Activated naive CD4-positive, alpha-beta T cell (primary cell): ENCODE measurements at places on chromosomes 4 and X.

DNA sequence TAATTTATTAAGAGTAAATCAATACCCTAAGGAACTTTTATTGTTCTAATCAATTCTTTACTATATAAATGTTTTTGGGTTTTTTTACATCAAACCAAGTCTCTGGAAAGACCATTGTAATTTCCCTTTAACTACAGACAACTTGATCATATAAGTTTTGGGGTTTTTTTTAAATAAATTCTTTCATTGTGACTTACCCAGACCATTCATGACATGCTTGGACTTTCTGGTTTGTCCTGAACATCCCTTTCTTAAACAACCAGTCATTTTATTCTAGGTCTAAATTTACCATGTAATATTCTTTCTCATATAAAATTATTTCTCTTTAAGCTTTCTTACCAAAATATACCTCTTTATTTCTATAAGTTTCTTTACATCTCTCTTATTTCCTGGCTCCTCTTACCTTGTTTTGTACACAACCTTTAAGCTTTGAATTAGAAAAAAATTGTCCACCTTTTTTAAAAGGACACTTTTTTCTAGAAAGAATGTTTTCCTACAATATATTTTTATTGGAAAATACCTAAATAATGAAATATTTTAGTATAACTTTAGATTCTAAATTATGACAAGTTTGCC, 8.4 kb downstream of the CNGA1 start:
- no peak for DNase-seq

DNA sequence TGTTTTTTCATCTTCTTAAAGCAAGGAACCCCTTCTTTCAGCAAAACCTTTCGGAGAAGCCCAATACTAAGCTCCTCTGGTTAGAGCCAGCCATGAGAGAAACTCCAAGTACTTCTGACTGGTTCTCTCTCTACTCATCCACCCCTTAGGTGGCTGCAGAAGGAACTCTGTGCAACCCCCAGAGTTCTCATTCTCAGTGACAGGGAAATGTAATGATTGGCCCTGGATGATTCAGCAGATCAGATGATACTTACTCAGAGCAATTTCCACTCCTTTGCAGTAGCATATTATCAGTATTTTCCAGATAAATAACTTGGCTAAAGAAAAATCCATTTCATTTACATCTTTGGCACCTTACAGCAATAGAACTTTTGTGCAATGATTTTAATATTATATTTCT, 3.2 kb downstream of the SPP1 start:
- DNase-seq: no peak

- DNase-seq: no peak
Observed at GRCh38 chr4:155811083-155811482, 52.3 kb downstream of the GUCY1B1 start.

DNA sequence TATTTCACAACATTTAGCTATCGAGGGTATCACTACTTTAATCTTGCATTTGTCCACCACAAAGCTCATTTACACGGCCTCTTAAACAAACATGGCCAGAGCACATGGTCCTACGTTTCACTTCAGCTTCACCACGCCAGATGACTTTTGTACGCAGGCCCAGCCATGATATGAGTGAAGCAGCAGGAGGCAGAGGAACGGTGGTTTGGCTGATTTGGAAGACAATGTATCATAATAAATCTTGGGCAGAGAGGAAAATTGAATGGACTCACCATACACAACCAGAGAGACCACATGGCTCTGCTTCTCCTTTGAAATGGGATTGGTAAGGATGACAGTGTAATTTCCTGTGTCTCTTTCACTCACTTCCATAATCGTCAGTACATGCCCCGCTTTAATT, 15.3 kb downstream of the KDR start:
- DNase-seq: no peak

- no peak for DNase-seq
Observed at GRCh38 chr4:124903995-124904722, 191.6 kb upstream of the ANKRD50 start.

DNA sequence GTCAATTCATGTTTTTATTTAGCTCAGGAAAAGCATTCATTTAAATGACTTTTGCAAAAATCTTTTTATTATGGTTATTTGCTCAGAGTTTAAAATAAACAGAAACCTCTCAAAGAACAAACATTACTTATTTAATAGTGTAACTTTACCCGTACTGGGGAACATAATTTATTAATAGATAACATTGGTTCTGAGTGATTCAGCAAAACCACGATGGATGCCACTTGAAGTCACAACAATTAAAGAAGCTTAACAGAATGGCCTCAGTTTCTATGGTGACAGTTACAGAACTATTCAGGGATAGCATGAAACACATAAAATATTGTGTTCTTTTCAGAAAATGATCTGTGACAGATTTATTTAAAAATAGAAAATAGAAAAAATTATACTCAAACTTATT, 368.7 kb downstream of the CCSER1 start:
- DNase-seq: no peak

GRCh38 chrX:39011454-39012221, 210.4 kb downstream of the MID1IP1 start:
- DNase-seq: no peak

DNA sequence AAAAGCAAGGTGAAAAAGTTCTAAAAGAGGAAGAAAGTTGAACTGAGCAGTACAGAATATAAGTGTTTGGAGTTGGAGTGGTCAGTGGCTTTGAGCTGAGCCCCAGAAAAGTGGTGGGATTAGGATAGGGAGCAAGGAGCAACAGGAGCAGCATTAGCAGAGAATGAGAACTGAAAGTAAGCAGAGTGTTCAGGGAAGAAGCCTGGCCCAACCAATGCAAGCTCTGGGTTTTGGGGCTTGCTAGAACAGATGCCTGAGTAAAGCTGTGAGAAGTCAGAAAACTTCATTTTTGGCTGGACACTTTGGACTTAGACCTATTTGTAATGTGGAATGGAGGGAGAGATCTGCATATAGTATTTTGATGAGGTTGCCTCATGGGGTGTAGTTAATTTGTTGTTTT, 17.8 kb downstream of the JADE1 start:
- no peak for DNase-seq

DNA sequence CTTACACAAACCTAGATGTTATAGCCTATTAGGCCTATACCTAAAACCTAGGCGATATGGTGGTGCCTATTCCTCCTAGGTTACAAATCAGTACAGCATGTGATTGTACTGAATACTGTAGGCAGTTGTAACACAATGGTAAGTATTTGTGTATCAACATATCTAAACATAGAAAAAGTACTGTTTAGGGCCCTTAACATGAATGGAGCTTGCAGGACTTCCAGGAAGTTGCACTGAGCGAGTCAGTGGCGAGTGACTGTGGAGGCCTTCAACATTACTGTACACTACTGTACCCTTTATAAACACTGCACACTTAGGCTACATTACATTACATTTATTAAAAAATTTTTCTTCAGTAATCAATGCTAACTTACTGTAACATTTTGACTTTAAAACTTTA, 37.8 kb downstream of the WWC2 start:
- no peak for DNase-seq

GRCh38 chr4:61245069-61245714, 45.1 kb downstream of the ADGRL3 start:
- no peak for DNase-seq

DNA sequence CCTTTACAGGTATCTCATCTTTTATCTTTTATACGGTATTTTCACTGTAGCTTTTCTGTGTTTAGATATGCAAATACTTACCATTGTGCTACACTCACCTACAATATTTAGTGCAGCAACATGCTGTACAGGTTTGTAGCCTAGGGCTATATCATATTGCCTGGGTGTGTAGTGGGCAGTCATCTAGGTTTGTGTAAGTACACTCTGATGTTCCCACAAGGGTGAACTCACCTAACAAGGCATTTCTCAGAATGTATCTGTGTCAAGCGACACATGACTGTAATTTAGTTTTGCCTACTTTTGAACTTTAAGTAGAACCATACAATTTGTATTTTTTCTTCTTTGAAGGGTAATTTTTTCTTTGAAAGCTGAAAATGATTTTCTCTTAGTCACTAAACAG, 54.2 kb upstream of the SLC10A4 start:
- DNase-seq: no peak

DNA sequence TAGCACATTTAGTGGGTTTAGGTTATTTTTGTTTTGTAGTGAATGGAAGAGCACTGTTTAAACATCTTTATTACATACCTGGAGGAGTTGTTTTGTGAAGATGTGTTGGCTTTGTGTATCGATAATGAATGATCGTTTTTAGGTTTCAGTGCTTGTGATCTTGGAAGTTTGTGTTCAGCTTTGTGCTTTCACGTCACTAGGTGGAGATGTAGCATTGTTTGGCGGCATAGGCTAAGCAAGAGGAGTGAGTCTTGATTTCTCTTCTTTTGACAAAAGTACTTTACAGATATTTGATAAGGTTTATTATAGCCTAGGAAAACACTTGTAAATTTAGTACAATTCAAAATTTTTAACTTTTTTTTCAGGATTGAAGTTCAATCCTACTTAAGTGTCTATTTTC, 50.4 kb downstream of the PDK3 start:
- no peak for DNase-seq

- DNase-seq: no peak
Observed at GRCh38 chr4:13601048-13601447, 26.5 kb downstream of the BOD1L1 start.

DNA sequence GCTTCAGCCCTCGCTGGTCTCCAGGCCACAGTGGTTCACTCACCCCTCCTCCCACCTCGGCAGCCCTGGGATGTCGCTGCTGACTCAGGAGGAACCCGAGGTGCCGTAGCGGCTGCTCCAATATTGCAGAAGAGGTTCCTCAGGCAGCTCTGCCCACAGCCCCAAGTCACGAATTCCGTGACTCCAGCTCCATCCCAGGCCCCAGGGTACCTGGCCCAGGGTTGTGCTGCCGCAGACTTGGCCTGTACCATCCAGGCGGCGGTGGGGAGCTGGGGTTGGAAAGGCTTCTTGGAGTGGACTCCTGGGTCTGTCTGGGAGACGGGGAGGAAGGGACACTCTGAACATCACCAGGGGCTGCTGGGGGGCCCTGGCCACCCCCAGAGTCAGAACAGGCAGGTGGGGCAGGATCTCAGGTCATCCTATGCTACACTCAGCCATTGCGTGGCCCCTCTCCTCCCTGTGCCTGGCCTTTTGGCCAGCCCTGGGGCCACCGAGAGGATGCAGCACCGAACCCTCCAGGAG, 728 bp upstream of the HGFAC start:
- no peak for DNase-seq

GRCh38 chr4:23993373-23993772, 103.5 kb upstream of the PPARGC1A start:
- no peak for DNase-seq

GRCh38 chr4:147365396-147365795, 115.5 kb upstream of the EDNRA start:
- no peak for DNase-seq

DNA sequence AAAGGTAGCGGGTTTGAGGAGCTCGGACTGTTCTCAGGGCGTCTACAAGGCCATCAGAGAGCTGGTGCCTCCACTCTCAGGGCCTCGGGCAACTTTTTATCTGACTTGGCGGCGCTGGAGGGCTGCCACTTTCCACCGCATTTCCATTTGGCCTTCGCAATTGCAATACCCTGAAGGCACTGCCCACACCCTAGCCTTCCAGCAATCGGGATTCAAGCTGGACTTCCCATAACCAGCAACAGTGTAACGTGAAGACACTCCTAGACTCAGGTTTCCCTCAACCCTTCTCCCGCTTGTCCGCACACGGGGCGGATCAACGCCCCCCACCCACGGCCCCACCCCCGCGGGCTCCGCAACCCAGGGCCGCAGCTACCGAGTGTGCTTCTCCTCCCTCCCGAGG, 50.2 kb upstream of the BCOR start:
- no peak for DNase-seq

GRCh38 chr4:473570-474457, 25.1 kb downstream of the ZNF721 start:
- DNase-seq: peak; percentile 70

- no peak for DNase-seq
Observed at GRCh38 chrX:45566456-45566855, 365.8 kb upstream of the DIPK2B start.

GRCh38 chr4:108148316-108148715, 20.4 kb downstream of the LEF1 start:
- no peak for DNase-seq

DNA sequence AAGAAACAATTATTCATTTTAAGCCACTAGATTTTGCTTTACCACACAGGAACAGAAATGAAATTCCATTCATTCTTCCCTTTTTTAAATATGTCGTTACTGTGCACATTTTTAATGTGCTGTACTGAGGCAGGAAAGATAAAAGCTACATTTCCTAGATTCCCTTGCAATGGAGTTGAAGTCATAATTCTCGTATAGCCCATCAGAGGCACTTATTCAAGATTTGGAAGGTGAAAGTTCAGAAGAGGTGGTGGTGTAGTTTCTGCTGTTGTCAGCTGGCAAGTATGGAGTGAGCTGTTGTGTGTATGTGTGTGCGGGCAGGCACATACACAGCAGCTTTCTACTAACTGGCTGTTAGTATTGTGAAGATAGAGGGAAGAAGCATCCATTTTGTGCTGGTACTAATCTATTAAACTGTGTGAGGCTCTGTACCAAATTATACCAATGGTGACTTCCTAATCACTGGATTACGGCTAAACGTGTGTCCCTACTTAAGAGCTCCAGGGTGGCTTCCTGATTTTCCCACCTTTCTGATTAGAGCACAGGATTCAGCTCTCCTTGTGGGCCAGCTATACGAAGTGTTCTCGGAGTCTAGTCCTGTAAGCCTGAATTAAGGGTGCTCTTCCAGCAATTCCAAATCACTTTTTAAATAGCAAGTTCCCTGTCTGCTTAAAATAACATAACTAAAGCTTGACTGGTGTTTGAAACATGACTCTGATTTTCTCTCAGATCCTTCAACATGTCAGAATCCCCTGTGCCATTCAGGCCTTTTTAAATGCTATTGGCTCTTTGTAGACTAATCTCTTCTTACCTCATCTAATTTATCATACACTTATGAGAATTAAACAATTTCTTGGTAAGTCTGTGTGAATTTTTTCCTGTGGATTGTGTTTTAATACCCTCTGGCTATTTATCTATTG, 43.8 kb downstream of the PDS5A start:
- DNase-seq: no peak

- DNase-seq: no peak
Observed at GRCh38 chr4:183260491-183261151, 59.5 kb downstream of the CLDN22 start.

GRCh38 chr4:10046471-10046870, 25.2 kb upstream of the SLC2A9 start:
- DNase-seq: no peak

DNA sequence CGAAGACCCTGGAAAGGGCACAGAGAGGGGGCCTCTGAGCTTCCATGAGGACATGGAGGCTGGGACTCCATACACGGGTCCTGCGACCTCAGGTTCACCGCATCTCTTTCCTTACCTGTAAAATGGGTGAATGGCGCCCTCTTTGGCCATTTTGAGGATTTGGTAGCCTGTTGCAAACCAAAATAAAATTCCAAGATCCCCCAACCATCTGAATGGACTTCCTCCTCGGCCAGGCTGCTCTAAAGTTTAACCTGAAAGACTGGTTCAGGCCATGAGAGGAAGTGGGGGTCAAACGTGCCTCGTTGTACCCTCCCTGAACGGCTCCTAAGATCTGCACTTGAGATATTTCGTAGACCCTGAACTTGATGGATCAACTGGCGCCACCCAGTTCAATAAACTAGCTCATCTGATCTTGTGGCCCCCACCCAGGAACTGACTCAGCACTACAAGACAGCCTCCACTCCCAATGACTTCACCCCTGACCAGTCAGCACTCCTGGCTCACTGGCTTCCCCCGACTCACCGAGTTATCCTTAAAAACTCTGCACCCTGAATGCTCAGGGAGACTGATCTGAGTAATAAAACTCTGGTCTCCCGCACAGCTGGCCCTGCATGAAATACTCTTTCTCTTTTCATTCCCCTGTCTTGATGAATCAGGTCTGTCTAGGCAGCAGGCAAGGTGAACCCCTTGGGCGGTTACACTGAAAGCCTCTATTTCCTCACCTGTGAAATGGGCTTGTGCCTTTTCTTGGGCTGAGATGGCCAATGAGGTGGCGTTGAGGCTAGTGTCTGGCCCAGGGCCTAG, 32.9 kb upstream of the GPR78 start:
- no peak for DNase-seq
